SK-N-DZ (cell line): ENCODE measurements at places on chromosomes 5 and 9.

- DNase-seq = no peak
Measured at GRCh38 chr5:173191561-173191960, 43.4 kb downstream of the NKX2-5 start.

DNA sequence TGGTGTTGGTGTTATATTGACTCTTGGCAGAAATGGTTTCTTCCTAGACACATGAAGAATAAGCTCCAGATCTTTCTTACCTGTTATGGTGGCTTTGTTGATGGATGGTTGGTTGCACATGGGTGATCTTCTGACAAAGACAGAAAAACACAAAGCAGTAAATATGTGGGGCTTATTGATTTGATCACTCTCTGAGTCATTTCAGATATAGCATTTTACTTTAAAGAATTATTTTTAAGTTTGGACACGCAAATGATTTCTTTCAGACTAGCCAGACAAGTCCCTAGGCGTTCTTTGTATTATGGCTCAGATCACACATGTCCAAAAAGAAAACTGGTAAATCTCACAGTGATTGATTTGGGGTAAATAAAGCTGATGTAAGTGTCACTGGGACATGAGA is 597.6 kb downstream of the RAB3C start:
- no peak for DNase-seq

GRCh38 chr5:105840800-105841199 is 1829.9 kb downstream of the EFNA5 start:
- DNase-seq = peak; percentile 8

DNA sequence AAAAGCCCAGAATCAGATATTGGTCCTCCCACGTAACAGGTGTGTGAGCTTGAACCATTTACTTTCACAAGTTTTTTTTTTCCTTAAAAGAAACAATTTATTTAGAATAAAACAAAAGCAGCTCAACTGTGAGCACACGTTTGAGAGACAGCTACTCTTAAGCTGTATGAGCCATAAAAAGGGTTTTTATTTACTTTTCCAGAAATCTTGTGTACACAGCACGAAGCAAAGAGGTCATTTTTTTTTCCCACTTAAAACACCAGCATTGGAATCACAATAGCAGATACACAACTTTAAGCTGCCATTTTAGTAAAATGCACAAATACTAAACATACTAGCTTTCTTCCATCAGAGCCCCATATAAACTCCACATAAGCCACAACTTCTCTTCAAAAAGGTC is 44.6 kb downstream of the JAKMIP2 start:
- no peak for DNase-seq

DNA sequence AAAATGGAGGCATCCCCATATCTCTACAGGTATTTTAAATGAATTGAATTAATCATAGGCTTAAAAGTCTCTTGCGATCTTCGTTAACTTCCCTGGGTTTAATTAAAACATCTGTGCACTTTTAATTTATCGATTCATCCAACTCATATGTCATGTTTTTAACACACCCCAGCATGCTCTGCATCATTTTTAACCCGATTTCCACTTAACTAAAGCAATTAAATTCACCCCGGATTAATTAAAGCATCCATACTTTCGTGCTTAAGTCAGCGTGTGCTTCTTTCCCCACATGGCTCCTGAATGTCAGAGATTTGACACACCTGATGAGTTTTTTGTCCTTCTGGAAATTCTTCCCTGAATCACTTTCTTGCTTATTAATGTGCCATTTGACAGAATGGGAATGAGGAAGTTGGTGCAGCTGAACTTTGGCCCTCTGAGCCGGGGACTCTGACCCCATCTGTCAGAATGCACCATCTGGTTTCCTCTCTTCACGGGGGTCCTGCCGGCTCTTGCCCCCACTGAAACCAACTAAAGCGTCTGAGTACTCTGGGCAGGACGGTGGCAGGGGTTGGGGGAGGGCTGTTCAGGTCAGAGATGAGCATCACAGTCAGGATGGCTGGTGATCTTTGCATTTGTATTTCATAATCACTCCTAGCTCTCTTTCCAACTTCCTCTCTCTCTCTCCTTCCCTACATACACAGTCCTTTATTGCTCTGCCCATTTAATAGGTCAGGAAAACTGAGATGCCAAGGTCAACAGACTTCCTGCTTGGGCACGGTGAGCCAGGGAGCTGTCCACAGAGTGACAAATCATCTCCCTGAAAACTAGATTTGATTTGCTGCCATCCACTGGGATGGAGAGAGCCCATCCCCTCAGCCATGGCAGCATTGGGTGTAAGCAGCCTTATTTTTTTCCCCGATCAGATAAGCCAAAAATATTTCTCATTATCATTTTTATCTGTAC is 180.3 kb upstream of the WWC1 start:
- no peak for DNase-seq

GRCh38 chr9:12698986-12699385 is 5.8 kb downstream of the TYRP1 start:
- DNase-seq = no peak
